NCI-H2081 (cell line): ENCODE measurements at places on chromosomes 1 and 21.
A peak's percentile ranks its signal among the peaks of the same experiment; 100 is the strongest.

GRCh38 chr1:64535938-64536835 lies 66.3 kb downstream of the CACHD1 start:
- DNase-seq: peak; percentile 65

DNA sequence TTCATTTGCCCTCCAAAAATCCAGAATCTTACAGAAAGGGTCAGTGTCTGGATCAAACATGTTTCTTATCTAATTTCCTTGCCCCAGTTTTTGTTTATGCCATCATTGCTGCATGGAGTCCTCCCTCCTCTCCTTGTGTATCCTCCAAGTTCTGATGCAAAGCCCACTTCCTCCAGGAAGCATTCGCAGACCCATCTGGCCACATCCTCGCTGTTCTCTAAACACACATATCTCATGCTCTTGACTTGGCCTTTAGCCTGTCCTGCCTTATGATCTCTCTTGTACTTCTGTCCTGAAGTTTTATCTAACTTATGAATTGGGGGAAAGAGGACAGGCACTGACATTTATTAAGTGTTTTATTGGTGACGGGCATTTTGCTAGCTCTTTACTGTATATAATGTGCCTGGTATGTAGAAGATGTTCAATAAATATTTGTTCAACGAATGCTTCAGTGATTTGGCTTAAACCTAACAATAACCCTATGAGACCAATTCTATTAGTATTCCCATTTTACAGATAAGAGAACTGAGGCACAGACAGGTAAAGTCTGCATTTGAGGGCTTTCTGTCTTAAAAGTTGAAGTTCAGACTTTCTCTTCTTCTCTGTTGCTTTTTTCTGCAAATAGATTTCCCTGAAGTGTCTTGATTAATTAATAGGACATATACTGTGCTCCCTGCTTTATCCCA lies 19.2 kb upstream of the ID3 start:
- no peak for DNase-seq

- DNase-seq: no peak
Observed at GRCh38 chr1:10555635-10556429, 81.1 kb downstream of the PEX14 start.

GRCh38 chr1:161763522-161764098 lies 2.5 kb upstream of the ATF6 start:
- peak; percentile 30 for DNase-seq

- DNase-seq: no peak
Observed at GRCh38 chr21:44793592-44794374, 7.8 kb downstream of the UBE2G2 start.

- peak; percentile 66 for DNase-seq
Observed at GRCh38 chr1:211476200-211476849, 15.6 kb downstream of the RD3 start.

- DNase-seq: peak; percentile 71
Observed at GRCh38 chr1:48532976-48533375, 61.0 kb upstream of the SPATA6 start.

- no peak for DNase-seq
Observed at GRCh38 chr21:17428484-17428869, 84.4 kb upstream of the CXADR start.

- no peak for DNase-seq
Observed at GRCh38 chr1:5916572-5917280, 75.5 kb downstream of the NPHP4 start.

- no peak for DNase-seq
Observed at GRCh38 chr21:31671931-31672330, 12.4 kb downstream of the SOD1 start.

GRCh38 chr1:228020686-228021354 lies 14.0 kb downstream of the WNT3A start:
- no peak for DNase-seq

GRCh38 chr1:46532498-46533178 lies 18.8 kb downstream of the KNCN start:
- peak; percentile 69 for DNase-seq

DNA sequence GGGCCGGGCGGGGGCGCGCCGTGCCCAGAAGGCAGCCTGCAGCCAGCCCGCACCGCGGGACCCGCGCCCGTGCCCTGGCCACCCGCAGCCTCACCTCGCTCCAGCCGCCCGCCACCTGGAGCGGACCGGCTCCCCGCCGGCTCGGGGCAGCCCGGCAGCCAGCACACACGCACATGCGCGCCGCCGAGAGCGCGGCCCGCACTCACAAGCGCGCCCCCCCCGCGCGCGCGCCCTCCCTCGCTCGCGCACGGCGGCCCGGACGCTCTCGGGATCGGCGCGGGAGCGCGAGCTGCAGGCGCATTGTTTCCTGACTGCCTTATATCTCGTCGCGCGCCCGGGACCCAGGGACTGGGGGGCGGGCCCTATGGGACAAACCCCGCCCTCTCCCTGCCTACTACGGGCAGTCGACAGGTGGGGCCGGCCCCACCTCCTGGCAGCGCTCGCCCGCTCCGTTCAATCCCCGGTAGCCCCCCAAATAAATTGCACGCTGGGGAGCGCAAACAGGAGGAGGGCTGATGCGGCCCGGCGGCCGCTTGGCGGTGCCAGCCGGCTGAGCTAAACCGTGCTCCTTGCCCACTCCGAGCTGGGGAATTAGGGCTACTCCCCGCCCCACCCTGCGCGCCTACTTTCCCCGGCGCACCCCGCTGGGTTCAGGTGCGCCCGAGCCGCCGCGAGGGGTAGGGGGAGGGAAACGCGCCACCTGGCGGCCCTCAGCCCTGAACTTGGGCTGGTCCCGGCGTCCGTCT lies at the start of gene MYCL:
MYCL (minus strand) TSS at position 204 of the 746 bp plus-strand sequence. CDS start 483 bp downstream, outside the sequence.
- DNase-seq: peak; percentile 92

DNA sequence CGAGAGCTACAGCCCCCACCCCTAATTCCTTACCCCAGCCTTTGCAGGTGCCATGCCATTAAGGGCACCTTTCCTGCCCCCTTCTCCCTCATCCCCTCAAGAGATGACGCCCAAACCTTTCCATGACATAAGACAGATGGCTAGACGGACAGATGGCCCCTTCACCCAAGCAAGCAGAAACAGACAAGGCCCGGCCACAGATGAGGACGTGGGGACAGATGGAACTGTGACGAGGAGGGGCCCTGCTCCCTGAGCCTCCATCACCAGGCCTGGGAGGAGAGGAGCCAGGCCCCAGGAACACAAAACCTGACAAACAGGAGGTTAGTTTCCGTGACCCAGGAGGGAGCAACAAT lies 24.7 kb upstream of the PEF1 start:
- no peak for DNase-seq

DNA sequence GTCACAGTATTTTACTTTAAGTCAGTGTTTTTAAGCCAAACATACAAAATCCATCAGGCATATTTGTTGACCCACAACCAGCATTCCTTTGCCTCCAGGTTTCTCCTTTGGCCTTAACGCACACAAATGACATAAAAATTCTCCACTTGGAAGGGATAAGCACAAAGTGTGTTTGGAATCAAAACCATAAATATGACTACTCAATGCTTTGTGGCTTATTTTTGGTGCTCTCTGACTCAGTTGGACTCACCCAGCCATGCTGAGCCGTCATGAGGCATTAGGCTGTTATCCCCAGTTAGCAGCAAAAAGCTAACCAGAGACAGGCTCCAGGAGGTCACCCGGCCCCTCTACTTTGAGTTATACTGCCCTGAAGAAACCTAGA lies 948 bp downstream of the PRUNE1 start:
- DNase-seq: no peak

- no peak for DNase-seq
Observed at GRCh38 chr1:154406886-154407197, 1.7 kb downstream of the IL6R start.

DNA sequence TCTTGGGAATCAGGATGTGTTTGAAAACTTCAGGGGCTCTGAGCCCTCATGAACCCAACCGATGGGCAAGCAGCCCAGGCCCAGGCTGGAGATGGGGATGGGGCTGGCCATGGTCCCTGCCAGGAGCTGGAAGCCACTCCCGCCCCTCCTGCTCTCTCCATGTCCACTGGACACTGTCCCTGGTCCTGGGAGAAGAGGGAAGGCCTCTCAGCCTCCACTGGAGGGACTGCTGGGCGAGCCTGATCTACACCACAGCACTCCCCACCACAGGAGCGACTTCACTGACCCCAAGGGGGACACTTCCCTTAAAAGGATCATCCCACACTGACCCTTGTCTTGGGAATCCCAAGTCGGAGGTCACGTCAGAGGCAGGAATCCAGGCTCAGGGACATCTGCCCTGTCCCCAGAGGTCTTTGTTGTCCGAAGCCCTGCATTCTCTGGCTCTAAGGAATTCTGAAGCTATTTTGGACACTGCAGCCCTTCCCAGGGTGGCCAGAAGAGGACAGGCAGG lies 16.9 kb upstream of the COL18A1 start:
- no peak for DNase-seq

DNA sequence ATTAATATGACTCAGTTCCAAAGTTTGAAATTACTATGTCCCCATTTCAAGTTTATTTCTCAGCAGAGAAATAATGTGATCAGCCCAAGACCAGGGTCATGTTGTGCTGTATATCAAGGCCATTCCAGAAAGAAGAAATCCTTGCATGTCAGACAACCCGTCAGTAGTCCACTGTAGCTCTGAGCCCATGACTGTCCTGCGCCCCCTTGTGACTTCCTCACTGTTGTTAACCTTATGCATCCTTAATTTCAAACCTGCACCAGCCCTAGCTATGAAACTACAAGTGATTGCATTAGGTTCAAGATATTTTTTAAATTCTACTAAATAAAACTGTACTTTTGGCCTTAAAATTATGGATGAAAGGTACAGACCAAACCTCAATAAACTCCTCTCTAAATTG lies 133.0 kb downstream of the LRRC7 start:
- DNase-seq: peak; percentile 1

- no peak for DNase-seq
Observed at GRCh38 chr1:7255303-7256058, 470.2 kb downstream of the CAMTA1 start.

GRCh38 chr21:36491209-36491910 lies 11.4 kb upstream of the CLDN14 start:
- peak; percentile 30 for DNase-seq

- DNase-seq: no peak
Observed at GRCh38 chr1:94876362-94876761, 50.5 kb downstream of the CNN3 start.

DNA sequence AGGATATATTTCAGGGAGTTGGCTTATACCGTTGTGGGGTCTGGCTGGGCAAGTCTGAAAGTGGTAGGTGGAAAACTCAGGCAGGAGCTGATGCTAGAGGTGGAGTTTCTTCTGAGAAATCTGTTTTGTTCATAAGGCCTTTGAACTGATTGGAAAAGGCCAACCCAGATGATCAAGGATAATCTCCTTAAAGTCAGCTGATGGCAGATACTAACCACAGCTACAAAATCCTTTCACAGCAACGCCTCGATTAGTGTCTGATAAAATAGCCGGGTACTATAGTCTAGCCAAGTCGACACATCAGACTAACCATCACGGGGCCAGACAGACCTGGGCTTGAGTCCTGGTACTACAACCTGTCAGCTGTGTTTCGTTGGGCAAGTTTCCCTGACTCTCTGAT lies 21.4 kb downstream of the OPRD1 start:
- no peak for DNase-seq
